Stimulated activated CD4-positive, alpha-beta T cell treated with anti-CD3 and anti-CD28 coated beads, Interleukin-12 subunit alpha, Interleukin-12 subunit beta, amount 100 ng/mL, for 48 hours (primary cell): ENCODE measurements at places on chromosomes 2 and 18.

- DNase-seq = peak; percentile 8
These were observed 163.2 kb upstream of the TWIST2 start for GRCh38 chr2:238684362-238685326.

DNA sequence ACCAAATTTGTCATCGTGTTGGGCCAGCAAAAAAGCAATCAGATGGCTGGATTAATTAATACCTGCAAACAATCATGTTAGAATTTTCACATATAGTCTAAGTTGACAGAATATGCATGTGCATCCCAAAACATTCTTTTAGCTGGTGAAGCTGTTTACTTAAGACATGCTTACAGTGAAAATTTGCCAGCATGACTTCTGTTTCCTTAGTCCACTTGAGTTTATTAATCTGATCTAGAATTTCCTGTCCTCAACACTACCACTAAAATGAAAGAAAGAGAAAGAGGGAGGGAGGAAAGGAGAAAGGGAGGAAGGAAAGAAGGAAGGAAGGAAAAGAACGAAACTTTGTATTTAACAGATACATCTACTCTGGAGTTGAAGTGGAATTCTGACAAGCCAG, 2109.9 kb upstream of the PIK3C3 start:
- no peak for DNase-seq

GRCh38 chr18:44691148-44691925, 10.6 kb downstream of the SETBP1 start:
- DNase-seq = no peak

DNA sequence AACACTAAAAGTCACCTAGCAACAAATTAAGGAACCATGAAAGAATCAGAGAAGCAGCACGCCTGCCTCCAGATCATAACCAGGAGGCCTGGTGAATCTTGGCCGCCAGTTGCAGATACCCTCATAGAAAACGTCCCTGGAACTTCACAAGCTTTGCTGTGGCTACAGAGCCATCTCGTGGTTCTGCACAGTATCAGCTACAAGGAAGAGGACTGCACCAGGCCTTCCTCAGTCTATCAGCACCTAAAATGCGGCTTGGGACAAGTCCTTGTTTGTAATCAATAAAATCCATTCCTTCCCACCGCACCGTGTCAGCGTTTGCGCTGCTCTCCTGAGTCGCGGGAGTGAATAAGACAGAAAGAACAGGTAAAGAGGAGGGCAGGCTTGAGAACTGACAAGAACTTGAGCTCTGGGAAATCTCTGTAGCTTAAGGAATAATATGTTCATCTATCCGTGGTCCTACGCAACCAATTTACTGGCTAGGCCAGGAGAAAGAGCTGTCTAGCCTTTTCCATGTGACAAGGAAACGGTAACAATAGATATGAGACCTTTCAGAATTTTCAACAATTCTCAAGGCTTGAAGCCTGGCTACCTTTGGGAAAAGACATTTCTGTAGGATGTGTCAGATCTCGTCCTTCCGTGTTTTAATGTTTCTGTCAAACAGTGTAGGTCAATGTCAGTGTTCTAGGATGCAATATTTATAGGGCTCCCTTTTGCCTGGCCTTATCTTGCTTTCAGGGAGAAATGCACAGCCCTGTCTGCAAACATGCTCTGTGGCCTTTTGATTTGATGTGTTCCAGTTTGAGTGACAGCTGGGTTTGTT, 128.5 kb upstream of the RAB12 start:
- DNase-seq = no peak

- peak; percentile 0 for DNase-seq
These were observed 11.6 kb downstream of the TTR start for GRCh38 chr18:31603315-31603714.

DNA sequence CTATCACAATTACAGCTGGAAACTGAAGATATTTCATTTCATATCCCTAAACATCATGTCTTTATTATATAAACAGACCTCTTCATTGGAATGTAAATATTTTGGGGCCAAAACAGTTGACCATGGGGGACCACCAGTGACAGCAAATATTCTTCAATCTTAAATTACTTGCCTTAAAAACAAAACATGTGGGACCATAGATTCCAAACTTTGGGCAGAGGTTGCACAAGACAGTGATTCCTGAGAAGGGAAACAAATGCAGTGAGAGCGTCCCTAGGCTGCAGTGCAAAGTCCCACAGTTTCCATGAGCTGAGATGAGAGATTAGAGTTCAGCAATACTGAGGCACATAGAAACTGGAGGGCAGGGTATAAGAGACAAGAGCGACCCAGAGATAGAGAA, 818.9 kb downstream of the CBLN2 start:
- DNase-seq = no peak

DNA sequence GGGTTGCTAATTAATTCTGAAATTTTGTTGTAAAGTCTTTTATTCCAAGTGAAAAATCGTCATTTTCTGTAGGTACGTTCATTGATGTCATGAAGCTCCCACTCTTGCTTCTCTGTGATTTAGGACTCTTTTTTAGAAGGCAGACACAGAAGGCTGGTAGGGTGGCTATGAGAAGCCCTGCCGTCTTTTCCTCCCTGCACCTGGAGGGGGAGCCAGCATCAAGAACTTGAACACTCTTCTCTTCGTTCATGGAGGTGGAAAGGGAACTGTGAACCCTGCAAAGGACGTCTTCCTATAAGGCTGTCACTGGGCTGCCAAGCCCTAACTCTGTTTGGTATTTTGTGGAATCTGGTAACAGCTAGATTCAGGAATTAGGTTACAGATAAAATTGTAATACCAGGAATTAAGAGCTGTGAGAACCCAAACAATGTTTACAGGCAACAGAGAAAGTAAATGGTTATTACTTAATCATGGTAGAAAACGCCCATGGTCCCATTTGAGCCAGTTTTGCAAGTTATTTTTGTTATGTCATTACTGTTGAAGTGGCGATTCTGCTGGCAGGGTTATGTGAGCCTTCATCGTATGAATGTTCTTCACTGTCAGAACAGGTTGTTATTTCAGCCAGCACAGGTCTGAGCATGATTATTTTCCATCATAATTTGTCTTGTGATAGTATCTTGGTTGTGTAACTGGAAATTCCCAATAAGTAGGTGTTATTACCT, 112.2 kb downstream of the OSBPL6 start:
- DNase-seq = no peak

DNA sequence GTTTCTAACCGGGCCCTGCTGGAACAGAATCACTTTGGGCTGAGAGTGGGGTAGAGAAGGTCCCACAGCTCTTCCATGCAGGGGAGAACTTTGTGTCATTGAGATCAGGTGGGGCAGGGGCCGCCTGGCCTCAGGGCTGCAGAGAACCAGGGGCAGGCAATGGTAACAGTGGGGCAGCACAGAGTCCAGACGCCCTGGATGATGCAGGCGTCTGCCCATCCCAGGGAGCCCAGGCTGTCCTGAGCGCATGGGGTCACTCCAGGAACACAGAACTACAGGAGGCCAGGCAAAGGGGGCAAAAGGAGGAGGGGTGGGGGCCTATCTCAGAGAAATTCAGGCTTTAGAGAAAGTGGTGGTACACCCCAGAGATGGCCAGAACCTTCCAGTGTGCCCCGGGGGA, 121.3 kb downstream of the NDUFA10 start:
- DNase-seq = no peak

GRCh38 chr2:185475914-185476313, 262.7 kb upstream of the FSIP2 start:
- no peak for DNase-seq

GRCh38 chr2:70116936-70117552, 29.8 kb downstream of the PCBP1 start:
- no peak for DNase-seq

DNA sequence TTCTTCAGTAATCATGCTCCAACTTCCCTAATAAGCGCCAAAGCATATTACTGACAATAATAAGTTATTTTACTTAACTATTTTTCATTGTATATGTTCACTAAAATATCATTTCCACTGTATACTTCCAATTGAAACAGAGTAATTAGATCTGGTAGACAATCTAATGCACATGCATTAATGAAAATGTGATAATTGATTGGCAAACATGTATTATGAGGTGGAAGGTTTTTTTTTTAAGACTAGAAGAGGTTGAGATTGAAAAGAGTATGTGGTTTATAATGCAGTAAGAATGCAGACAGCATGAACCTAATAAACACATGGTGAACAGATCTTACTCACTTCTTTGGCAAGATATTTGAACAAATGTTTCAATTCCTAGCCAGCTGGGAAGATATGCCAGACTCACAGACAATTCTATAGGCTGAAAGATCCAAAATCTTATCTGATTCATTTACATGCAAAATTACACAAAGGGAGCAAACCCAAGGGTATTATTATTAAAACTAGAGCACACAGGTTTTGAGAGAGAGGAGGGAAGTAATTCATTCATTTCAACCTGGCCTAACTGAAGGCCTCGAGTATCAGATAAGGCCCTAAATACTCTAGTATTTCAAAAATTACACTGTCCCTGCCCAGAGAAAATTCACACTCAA, 2.8 kb downstream of the NCKAP1 start:
- no peak for DNase-seq

- no peak for DNase-seq
These were observed 207.8 kb upstream of the LRATD1 start for GRCh38 chr2:14424478-14425390.

- no peak for DNase-seq
These were observed 94.2 kb downstream of the CABLES1 start for GRCh38 chr18:23229472-23229871.

- DNase-seq = no peak
These were observed 408.5 kb downstream of the ZEB2 start for GRCh38 chr2:144111437-144111836.

- no peak for DNase-seq
These were observed 1372.8 kb upstream of the CDH2 start for GRCh38 chr18:29549759-29550158.

GRCh38 chr2:27303093-27304025, 4.9 kb downstream of the UCN start:
- DNase-seq = peak; percentile 60

GRCh38 chr2:215171151-215171550, 32.7 kb upstream of the ABCA12 start:
- DNase-seq = no peak

- DNase-seq = no peak
These were observed 172.3 kb downstream of the CELF4 start for GRCh38 chr18:37393221-37393827.

DNA sequence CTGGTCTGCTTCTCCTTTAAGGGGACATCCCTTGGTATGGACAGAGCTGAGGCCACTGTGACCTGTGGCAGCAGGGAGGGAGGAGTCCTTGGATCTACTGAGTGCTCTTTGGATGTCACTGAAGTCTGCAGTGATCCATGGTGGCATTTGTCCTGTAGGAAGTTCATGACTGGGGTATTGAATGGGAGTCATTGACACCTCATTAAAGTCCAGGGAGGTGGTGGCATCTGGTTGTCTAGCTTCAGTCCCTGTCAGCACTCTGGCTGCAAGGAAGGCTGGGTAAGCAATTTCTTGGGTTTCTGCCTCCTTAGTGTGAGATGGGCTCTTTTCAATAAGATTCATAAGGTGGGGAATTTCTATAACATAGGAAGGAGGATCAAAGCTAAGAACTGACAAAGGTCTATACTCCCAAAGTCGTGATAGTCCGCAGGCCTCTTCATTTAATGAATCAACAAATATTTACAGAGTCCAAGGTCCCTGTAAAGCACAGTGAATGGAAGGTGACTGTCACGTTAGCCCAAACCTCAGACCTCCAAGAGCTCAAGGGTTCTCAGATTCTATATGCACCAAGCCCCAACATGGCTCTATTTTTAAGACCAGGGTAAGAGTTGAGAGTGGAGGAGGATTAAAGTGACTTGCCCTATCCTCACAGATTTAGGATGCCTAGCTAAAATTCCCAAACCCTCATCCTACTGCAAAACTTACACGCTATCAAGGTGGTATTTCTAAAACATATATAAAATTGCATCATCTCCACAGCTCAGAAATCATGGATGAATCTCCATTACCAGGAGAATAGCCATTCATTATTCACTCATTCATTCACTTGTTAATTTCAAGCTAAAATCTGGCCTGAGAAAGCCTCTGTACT, 40.2 kb downstream of the THNSL2 start:
- DNase-seq = no peak

GRCh38 chr2:86627550-86627949, 3.9 kb upstream of the RNF103 start:
- no peak for DNase-seq

- DNase-seq = no peak
These were observed 133.4 kb downstream of the RTP5 start for GRCh38 chr2:242002944-242003343.

- no peak for DNase-seq
These were observed 614 bp upstream of the FKBP1B start for GRCh38 chr2:24048769-24049484.

- DNase-seq = no peak
These were observed 342.0 kb upstream of the DLGAP1 start for GRCh38 chr18:4797002-4797685.

DNA sequence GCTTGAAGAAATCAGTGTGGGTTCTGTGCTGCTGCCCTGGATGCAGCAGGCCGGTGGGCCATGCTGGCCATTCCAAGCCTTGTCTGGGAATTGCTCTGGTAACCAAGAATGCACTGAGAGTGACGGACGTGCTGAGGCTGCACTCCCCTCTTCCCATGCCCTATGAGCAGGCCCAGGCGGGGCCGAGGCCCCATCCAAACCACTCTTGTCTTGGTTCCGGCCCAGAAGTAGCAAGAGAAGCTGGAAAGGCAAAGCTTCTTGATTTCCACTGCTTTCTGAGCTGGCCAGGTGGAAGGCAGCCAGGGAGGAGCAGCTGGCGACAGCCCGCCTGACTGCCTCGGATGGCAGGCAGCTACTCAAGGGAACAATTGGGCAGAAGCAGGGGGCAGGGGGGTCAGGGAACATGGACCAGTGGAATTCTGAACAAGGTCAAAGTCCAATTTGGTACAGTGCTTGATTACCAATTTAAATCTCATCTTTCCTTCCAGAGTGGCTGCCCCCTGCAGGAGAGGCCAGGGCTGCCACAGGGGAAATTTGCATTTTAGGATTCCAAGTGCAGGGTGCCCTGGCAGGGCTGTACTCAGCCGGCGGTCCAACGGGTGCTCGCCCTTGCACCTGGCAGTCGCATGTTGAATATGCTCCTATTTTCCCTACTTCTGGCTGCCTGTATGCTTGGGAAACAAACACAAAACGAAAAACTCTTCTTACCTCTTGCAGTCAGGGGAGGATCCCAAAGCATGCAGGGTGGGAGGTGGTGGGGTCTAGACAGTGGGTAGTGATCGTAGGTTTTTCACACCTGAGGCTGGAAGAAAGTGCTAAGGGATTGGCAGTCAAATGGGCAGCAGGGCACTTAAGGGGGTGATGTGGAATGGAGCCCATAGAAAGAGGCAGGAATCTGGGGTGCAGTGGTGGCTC, 67.3 kb downstream of the LIPG start:
- DNase-seq = no peak

DNA sequence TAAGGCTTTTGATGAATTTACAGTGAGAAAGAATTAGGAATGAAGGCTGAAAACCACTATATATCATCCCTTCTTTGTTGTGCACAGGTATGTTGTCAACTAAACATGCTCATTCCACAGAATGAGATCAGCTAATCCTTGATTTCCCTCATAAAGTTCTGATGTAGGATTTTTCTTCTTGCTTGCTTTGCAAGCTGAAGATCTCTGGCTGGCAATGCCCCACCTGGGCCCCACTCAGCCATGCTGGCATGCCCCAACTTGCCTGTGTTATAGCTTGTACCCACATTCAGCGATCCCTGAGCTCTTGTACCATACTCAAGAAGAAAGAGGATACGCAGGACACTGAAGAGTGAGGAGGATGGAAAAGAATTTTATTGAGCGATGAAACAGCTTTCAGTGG, 18.0 kb upstream of the SERPINB11 start:
- no peak for DNase-seq

GRCh38 chr2:221102896-221103688, 469.0 kb downstream of the EPHA4 start:
- DNase-seq = no peak
